ENCODE measurements at places on chromosomes 5 and 9.

DNA sequence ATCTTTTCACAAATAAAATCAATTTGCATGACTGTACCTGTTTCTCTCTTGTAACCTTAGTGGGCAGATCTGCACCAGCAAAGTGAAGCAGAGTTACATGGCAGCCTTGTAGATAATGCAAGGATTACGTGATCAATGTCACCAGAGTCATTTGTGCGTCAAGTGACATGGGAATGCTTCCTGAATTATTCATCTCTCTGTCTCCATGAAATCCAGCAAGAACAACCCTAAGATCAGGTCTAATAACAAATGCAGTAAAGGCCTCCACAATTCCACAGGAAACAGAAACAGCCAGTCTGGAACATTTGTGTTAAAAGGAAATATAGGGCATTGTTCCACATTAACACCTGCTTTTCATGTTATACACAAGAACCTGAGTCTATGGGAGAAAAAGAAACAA lies 7.8 kb downstream of the GZMA start:
- no peak for DNase-seq

DNA sequence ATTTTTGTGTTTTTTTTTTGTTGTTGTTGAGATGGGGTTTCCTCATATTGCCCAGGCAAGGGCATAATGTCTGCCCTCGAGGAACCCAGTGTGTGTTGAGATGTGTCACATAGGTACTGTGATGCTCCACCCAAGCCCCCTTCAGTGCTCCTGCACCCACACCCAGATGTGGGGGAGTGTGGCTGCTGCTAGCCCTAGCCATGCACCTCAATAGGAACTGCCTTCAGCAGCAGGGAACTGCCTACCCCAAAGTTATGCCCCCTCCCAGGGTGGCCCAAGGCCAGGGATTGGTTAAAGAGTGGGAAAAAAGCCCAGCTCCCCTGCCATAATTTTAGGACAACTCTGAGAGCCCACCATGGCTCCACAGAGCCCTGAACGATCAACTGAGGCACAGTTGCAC lies 33.3 kb upstream of the EPB41L4B start:
- DNase-seq = no peak

- no peak for DNase-seq
These were observed 394 bp downstream of the TLR4 start for GRCh38 chr9:117704597-117704996.

GRCh38 chr5:125673359-125673950 lies 749.8 kb upstream of the GRAMD2B start:
- no peak for DNase-seq

- DNase-seq = no peak
These were observed 105.0 kb downstream of the GIN1 start for GRCh38 chr5:103014983-103015382.
